ENCODE measurements at places on chromosomes 12 and 14.

GRCh38 chr14:103206836-103207387, 83.7 kb downstream of the TNFAIP2 start:
- no peak for DNase-seq

DNA sequence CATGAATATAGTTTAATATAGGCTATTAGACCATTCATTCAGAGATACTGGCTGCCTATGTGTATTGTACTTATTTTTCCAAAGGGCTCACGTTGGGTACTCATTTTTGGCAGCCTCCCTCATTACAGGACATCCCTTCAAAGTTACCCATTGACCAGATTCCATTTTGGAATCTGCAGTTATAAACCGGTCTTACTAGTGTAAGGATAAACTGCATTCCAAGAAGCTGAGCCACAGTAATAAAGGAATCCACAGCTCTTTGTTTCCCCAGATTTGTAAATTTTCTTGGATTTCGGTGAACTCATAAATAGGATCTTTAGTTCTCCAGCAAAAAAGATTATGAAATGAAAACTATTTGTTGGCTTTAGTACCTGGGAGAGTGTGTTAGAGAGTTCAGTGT, 18.9 kb upstream of the CFL2 start:
- DNase-seq: no peak

- DNase-seq: no peak
Measured at GRCh38 chr12:19148860-19149259, 19.3 kb downstream of the PLEKHA5 start.

- DNase-seq: no peak
Measured at GRCh38 chr12:50239355-50239891, 43.9 kb downstream of the LIMA1 start.

DNA sequence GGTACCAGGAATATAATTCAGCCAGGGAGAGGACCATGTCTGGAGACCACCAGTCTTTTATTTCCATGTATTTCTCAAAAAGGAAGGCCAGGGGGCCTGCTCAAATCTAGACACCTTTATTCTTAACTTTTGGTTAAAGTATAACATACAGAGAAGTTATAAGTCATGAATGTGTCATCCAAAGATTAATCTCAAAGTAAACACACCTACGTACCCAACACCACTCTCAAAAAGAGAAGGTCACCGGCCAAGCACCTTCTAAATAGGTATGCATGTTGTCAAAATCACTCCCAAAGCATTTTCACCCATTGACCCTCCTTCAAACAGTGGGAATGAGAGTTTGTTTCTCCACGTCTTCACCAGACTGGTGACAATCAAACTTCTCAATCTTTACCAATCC, 60.0 kb upstream of the FZD10 start:
- DNase-seq: no peak

Data from memory B cell (primary cell).